ENCODE measurements at places on chromosomes 2 and 18.

GRCh38 chr2:59180111-59180510, 939.0 kb upstream of the FANCL start:
- no peak for DNase-seq

DNA sequence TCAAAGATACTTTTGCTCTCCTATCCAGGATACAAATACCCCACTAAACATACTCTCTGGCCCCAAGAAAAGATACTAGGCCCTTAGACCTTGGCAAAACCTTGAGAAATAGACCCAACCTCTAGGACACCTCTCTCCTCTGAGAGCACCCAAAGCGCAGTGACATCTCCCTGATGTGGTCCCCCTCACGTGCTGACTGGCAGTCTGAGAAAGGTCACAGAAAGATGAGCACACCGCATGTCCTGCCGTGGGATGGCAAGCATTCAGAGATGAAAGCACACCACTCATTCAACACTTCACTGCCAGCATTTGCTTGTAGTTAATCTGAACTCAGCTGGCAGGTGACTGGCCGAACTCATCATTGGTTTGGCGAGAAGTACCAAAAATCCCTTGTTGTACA, 6.1 kb upstream of the TBC1D8 start:
- DNase-seq: no peak

DNA sequence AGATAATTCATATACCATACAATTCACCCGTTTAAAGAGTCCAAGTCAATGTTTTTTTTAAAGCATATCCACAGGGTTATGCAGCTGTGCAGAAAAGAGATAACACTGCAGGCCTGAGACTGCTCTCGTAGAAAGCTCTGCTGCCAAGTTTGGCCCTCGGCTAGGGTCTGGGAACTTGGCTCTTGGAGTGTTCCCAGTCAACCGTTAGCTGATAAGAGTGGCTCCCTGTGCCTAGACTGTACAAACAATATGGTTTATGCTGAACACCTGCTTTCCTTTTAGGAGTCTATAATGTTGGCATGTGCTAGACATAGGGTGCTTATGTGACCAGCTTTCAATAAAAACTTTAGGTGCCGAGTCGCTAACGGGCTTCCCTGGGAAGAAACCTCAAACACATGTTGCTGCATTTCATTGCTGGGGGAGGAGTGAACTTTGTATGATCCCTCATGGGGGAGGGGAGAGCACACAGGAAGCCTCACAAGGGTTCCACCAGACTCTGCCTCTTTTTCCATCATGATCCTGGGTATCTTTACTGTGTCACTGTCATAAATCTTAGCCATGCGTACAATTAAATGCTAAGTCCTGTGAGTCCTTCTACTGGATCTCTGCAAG, 34.7 kb downstream of the RFX8 start:
- no peak for DNase-seq

DNA sequence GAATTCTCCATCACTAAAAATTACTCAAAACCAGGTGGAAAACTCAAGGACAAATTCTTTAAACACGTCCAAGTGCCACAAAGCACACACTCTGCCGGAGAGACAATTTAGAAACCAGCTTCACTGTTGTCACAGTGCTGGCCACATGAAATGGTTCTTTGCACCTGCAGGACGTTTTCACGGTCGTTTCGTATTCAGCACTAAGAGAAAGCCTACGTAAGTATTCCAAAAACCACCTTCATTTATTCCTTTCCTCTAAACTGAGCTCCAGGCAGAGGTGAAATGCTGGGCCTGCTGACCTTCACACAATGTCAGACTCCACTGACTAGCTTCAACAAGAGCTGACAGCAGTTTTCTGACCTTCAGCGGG, 680 bp downstream of the ATP5F1A start:
- DNase-seq: no peak

DNA sequence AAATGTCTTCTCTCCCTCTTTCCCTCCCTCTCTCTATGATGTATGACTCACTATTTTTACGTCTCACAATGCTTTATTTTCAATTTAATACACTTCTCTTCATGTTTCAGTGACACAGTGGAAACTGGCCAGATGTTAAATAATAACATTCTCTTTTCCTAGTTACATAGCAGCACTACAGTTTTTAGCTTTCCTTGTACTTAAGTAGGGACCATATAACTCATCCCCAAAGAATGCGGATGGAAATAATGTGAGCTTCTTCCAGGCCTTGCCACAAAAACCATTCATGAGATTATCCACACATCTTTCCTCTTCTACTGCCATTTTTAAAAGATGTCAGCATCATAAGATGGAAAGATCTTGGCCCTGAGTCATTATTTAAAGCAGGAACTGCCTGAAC, 789.4 kb downstream of the LRP1B start:
- no peak for DNase-seq

DNA sequence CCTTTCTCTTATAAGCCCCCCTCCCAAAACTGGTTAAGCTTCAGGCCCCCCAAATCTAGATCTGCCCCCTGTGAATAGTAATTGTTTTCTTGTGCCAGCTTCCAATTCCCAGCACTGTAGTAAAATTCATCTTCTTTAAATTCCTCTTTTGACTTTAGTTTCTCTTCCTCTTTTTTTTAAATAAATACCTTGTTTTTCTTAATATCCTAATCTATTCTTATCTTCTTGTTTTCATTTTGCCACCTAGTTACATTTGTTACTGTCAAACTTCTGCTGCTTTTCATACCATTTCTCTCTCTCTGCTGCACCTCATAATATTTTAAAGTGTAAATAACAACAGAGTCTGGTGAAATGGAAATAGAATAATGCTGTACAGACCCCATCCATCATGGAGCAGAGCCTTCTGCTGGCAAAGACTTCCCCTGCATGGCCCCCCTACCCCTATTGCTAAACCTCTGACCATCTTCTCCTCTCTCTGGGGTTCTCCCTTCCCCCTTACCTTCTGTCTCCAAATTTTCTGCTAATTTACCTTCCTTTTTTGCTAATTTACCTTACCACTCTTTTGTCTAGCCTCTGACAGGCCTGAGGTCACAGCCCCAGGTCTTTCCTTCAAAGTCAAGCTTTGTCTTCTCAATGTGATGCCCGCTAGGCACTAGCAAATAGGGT, 94.9 kb upstream of the PAPOLG start:
- DNase-seq: no peak

GRCh38 chr2:215826838-215827441, 186.4 kb downstream of the MREG start:
- no peak for DNase-seq

All from stimulated activated CD4-positive, alpha-beta T cell treated with anti-CD3 and anti-CD28 coated beads, Interleukin-12 subunit alpha, Interleukin-12 subunit beta, amount 100 ng/mL, for 24 hours (primary cell).